ENCODE measurements at places on chromosomes 1 and 21. TPM values are rescaled to one million over a fixed set of nuclear protein-coding genes. Genes with fewer than 3 reads are reported as not detected.

Gene SMIM1
- total RNA-seq: 10.8 TPM

Gene NKAIN1
- 4.4 TPM for total RNA-seq

Gene DIO1
- 4.1 TPM for total RNA-seq

Gene APCS
- total RNA-seq: not detected

Gene COL6A1
- total RNA-seq: 78.4 TPM

Gene MYBPH
- not detected for total RNA-seq
